ENCODE measurements at places on chromosomes 2 and 18.

- no peak overlapping the region for H3K4me3 ChIP-seq
- H3K27ac ChIP-seq: no peak overlapping the region
- H3K36me3 ChIP-seq: no peaks in the 10 kb centered on the region
- H3K4me1 ChIP-seq: peaks cover 3% of the 10 kb centered on the region
Measured at GRCh38 chr2:198134293-198134955, 330.0 kb downstream of the PLCL1 start.

GRCh38 chr2:74789271-74789670 lies 44.7 kb upstream of the HK2 start:
- H3K4me1 ChIP-seq: no peaks in the 10 kb centered on the region
- no peak for DNase-seq
- H3K36me3 ChIP-seq: no peaks in the 10 kb centered on the region
- H3K27ac ChIP-seq: no peak overlapping the region

GRCh38 chr2:229873123-229873581 lies 48.7 kb downstream of the TRIP12 start:
- no peak for DNase-seq
- no peaks in the 10 kb centered on the region for H3K36me3 ChIP-seq
- H3K4me3 ChIP-seq: no peak overlapping the region
- no peak overlapping the region for H3K27ac ChIP-seq
- H3K4me1 ChIP-seq: peaks cover 5% of the 10 kb centered on the region

DNA sequence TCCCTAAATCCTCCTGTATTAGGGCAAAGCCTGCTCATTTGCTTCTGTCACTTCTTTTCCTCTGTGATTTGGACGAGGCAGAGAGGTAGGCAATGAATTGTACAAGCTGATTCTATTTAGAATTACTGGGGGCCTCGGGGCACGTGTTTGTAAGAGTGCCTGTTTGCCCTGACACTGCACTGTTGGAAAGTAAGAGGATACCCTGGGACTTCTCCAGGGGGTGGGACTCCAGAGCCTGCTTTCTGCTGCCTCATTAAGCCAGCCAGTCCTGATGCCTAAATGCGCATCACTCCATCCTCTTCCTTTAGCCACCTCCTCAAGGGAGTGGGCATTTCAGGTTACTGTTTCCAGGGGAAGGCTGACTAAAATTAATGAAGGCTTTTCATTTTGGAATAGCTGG lies 134.3 kb downstream of the TDRD15 start:
- DNase-seq: no peak
- H3K36me3 ChIP-seq: no peaks in the 10 kb centered on the region
- H3K4me1 ChIP-seq: peaks cover 8% of the 10 kb centered on the region
- no peaks in the 10 kb centered on the region for H3K27me3 ChIP-seq
- H3K27ac ChIP-seq: no peak overlapping the region
- H3K4me3 ChIP-seq: no peak overlapping the region

- H3K27ac ChIP-seq: no peak overlapping the region
- no peaks in the 10 kb centered on the region for H3K27me3 ChIP-seq
- no peaks in the 10 kb centered on the region for H3K4me1 ChIP-seq
- H3K4me3 ChIP-seq: no peak overlapping the region
- no peak for DNase-seq
- H3K36me3 ChIP-seq: no peaks in the 10 kb centered on the region
Measured at GRCh38 chr2:191643429-191643828, 34.5 kb upstream of the NABP1 start.

GRCh38 chr2:15337996-15338666 lies 223.0 kb downstream of the NBAS start:
- H3K27ac ChIP-seq: no peak overlapping the region
- H3K4me3 ChIP-seq: no peak overlapping the region
- H3K36me3 ChIP-seq: peaks cover 15% of the 10 kb centered on the region
- DNase-seq: no peak

GRCh38 chr2:122148128-122148767 lies 392.8 kb downstream of the TSN start:
- no peak overlapping the region for H3K27ac ChIP-seq
- no peak overlapping the region for H3K4me3 ChIP-seq
- no peaks in the 10 kb centered on the region for H3K36me3 ChIP-seq
- H3K27me3 ChIP-seq: no peaks in the 10 kb centered on the region
- DNase-seq: no peak

DNA sequence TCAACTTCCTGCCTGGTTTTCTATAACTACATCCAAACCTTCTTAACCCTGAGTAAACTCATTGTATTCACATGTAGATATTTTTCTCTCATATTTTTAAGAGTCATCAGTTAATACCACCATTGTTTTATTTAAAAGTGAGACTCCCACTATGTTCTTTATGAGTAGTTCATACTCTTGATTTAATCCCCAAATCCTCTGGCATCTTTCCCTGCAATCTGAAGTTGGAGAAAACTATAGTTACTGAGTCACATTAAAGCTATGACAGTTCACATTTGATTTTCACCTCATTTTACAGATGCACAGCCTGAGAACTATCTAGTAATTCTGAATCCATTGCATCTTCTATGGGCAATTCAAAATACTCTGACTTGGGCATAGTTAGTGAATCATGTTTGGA lies 1358.7 kb upstream of the NRXN1 start:
- H3K36me3 ChIP-seq: no peaks in the 10 kb centered on the region
- no peak overlapping the region for H3K4me3 ChIP-seq
- no peak for DNase-seq
- H3K27ac ChIP-seq: no peak overlapping the region
- no peaks in the 10 kb centered on the region for H3K27me3 ChIP-seq
- no peaks in the 10 kb centered on the region for H3K4me1 ChIP-seq

DNA sequence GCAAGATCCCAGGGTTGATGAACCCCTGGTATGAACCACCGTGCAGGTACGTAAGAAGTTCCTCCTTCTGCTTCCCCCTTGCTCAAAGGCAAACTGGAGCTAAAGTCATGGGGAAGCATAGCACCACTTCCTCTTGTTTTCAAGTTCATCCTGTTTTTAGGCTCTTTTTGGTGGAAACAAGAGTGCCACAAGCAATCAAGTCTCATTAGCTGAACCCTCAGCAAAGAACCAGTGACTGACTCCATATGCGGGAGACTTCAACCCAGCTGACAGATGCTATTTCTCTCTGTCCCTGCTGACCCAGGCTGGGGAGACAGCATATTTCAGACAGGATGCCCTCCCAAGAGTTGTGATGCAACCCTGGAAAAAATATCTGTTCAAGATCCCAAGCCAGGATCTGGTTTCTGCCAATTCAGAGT lies 47.7 kb downstream of the BCL2 start:
- peak; percentile 45 for DNase-seq
- H3K4me3 ChIP-seq: no peak overlapping the region
- H3K4me1 ChIP-seq: peaks cover 35% of the 10 kb centered on the region
- no peaks in the 10 kb centered on the region for H3K27me3 ChIP-seq
- no peaks in the 10 kb centered on the region for H3K36me3 ChIP-seq

DNA sequence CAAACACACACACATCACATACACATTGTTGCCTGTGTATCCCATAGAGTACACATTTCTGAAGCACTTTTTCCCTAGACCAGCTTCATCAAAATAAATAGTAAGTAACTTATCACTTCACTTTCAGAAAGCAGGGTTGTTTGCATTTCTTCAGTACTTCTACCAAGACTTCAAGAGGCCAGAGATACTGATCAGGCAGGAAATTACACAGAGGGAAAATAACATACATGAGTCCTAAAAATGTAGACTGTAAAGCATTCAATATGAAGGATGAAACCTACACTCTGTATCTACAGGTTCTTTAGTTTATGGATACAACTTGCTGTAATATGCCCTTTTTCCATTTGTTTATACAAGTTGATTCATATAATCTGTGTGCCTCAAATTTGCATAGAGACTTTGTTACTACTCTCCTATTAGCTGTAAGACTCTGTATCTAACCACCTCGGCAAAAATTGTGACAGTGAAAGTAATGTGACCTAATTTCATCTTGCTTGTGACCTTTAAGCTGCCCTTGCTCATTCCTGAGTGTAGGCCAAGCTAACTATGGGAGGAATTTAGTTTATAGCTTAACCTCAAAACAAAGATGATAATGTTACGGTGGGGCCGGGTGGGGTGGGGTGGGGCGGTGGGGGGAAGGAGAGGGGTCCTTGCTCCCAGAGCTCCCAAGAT lies 228.9 kb upstream of the SPOPL start:
- no peaks in the 10 kb centered on the region for H3K4me1 ChIP-seq
- H3K27me3 ChIP-seq: no peaks in the 10 kb centered on the region
- no peak for DNase-seq
- H3K27ac ChIP-seq: no peak overlapping the region
- no peaks in the 10 kb centered on the region for H3K36me3 ChIP-seq

- no peaks in the 10 kb centered on the region for H3K4me1 ChIP-seq
- no peaks in the 10 kb centered on the region for H3K27me3 ChIP-seq
- H3K36me3 ChIP-seq: no peaks in the 10 kb centered on the region
- no peak overlapping the region for H3K4me3 ChIP-seq
Measured at GRCh38 chr2:120436885-120437603, 91.1 kb downstream of the INHBB start.

DNA sequence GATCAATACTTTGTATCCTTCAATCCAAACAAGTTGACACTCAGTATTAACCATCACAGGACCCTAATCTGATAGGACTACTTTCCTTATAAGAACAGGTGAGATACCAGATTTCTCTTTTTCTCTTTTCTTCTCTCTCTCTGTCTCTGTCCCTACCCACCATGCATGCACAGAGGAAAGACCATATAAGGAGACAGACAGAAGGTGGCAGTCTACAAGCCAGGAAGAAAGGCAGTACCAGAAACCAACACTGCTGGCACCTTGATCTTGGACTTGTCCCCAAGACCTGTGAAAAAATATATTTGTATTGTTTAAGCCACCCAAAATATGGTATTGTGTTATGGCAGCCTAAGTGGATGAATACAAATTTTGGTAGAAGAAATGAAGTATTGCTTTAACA lies 156.2 kb upstream of the KCNH7 start:
- DNase-seq: no peak
- H3K36me3 ChIP-seq: no peaks in the 10 kb centered on the region
- H3K27ac ChIP-seq: no peak overlapping the region
- no peaks in the 10 kb centered on the region for H3K4me1 ChIP-seq
- H3K27me3 ChIP-seq: no peaks in the 10 kb centered on the region

DNA sequence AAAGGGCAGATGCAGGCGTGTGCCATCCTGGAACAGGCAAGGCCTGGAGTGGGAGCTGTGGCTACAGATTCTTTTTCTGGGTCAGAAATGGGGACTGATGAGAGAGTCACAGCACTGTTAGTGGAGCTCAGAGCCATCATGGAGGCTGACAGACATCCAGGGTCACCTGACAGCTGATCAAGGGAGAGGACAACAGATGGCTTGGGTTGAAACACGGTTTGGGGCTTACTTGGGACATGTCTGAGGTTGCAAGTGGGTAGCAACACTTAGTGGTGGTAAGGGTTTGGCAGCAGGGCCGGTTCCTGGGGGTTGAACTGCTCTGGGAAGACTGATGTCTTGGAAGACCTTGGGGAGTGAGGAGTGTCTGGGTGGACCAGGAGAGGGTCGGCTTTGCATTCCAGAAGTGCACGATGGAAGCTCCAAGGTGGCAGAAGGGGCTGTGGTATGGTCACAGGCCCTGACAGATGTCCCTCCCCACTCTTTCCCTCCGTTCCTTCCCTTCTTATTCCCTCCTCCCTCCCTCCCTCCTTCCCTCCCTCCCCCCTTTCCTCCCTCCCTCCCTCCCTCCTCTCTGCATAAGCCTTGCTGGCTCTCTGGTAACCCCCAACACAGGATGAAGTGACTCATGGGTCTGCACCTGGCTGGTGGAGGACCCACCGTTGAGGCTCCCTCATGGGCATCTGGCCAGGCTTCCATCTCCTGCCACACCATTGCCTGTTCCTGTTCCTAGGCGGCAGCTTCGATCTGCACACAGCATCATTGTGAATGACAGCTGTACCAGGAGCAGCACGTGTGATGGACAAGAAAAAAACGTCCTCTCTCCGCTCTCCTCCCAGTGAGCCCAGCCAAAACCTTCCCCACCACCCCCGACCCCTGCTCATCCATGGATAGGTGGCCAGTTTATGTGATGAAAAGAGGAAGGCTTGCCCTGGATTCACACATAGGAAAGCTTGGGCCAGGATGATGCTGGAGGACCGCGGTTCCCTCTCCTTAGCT lies 63.8 kb upstream of the RPL31 start:
- no peak for DNase-seq
- H3K4me1 ChIP-seq: peaks cover 26% of the 10 kb centered on the region
- no peaks in the 10 kb centered on the region for H3K36me3 ChIP-seq
- H3K4me3 ChIP-seq: no peak overlapping the region

DNA sequence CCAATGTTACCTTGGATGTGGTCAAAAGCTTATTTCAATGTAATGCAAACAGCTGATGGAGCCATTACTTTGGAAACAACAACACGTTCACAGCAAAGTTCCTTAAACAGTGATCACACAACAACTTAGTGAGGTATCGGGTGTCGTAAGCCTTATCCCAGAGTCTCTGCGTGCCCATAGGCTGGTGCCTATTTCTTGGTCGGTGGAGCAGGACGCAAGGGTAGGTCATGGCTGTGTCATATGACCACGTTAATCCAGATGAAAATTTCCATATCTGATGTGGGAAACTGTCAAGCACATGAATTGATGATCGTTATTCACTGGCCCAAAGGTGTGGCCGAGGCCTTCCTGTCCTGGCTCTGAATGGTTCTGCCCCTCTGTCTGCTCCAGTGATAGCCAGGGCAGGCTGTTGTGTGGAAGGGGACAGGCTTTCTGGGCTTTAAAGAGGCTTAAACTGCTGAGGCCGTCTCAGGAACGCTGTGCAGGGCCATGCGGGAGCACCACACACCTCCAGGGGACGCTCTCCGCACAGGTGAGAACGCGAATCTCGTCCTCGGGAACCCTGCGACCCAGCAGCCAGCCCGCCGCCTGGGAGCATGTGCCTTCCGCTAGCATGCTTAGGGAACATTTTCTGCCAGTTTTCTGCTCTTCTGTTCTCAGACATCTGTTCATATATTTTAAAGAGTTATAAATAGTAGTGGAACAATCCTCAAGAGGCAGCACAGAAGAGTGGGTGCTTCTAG lies 90.6 kb downstream of the KCTD1 start:
- no peak overlapping the region for H3K4me3 ChIP-seq
- H3K27me3 ChIP-seq: no peaks in the 10 kb centered on the region
- H3K36me3 ChIP-seq: peaks cover 20% of the 10 kb centered on the region
- peaks cover 28% of the 10 kb centered on the region for H3K4me1 ChIP-seq
- H3K27ac ChIP-seq: no peak overlapping the region
- DNase-seq: no peak

- no peak overlapping the region for H3K27ac ChIP-seq
- no peak overlapping the region for H3K4me3 ChIP-seq
- DNase-seq: no peak
- H3K36me3 ChIP-seq: no peaks in the 10 kb centered on the region
- no peaks in the 10 kb centered on the region for H3K4me1 ChIP-seq
Measured at GRCh38 chr18:42163321-42163720, 208.3 kb downstream of the PIK3C3 start.

DNA sequence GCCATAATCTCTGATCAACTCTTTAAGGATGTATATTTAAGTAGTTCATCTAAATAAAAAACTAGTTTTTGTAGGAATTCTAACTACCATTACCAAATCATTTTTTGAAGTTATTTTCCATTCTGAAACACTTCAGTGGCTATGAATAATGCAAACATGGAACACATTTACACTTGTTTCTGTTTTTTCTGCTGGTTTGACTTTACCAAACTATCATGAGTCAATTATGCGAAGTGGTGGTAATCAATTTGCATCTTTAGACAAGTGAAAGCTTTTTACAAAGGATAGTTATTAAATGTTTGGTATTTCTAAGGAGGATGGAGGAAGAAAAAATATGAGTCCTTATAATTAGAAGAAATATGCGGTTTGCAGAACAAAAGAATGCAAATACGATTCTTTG lies 202.0 kb upstream of the MMADHC start:
- no peak overlapping the region for H3K27ac ChIP-seq
- no peaks in the 10 kb centered on the region for H3K27me3 ChIP-seq
- H3K4me3 ChIP-seq: no peak overlapping the region
- no peaks in the 10 kb centered on the region for H3K36me3 ChIP-seq

Measured in heart left ventricle (tissue), 16 donors.